Activated effector memory CD4-positive, alpha-beta T cell treated with Interleukin-2 at 50 U/mL for 16 hours (primary cell): ENCODE measurements at places on chromosomes 2 and 18.
A peak's percentile ranks its signal among the peaks of the same experiment; 100 is the strongest.

DNA sequence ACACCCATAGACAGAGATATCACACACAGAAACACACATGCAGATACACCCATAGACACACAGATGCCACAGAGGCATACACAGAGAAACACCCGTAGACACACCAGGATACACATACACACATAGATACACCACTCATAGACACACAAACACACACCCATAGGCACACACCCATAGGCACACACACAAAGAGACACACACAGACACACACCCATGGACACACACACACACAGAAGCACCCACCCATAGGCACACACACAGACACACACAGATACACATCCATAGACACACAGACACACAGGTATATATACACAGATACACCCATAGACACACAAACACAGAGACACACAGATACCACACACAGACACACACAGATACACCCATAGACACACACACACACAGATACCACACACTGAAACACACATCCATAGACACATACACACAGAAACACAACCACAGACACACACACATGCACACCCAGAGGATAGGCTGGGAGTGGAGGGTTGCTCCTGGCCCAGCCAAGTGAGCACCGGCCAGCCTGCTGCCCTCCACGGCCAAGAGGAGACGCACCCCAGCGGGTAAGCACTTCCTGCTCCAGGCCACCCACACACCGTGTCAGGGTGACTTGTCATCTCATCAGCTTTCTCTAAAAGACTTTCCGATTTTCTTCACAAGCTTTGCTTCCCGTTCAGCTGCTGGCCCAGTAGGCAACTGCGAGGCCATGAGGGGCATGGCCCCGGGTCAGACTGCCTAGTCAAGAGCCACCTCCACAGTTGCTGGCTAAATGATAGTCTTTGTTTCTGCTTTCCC is 14.1 kb upstream of the CNNM3 start:
- DNase-seq: peak; percentile 22

DNA sequence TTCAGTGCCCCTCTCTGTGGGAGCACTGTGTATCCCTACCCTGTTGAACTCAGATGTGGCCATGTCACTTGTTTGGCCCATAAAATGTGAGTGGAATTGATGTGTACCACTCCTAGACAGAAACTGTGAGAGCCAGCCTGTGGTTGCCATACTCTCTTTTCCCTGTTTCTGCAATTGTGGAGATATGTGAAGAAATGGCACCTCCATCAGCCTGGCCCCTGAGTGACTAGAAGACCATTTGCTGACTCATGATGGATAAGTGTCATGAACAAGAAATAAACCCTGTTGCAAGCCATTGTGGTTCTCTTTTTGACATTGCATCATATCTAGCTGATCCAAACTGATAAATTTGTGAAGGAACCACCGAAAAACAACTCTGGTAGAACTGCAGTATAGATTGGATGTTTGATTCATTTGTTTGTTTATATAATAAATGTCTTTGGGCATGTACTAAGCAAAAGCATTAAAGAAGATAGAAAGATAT is 214.5 kb upstream of the FBXO11 start:
- no peak for DNase-seq

GRCh38 chr2:9145109-9145751 is 61.4 kb upstream of the ASAP2 start:
- DNase-seq: no peak

- no peak for DNase-seq
These were observed 34.6 kb upstream of the RNF125 start for GRCh38 chr18:31983976-31984375.

DNA sequence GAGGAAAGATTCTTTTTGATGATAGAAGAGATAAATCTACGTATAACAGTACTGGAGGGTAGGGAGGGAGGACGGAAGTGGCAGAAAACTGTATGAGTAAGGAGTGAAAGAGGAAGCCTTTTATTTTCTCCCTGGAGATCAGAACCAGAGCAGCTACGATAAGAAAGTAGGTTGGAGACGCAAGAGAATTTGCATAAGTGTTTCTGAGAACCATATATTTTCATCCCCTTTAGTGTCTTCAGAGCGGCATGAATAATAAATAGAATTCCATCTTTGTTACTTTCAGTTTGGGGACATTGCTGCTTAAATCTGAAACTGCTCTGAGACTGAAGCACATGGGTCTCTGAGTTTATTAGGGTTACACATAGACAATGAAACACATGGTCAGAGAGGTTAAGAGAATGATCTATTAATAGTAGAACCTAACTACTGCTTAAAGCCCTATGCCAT is 230.2 kb upstream of the TNP1 start:
- DNase-seq: no peak

- DNase-seq: peak; percentile 39
These were observed 1.3 kb downstream of the CEP68 start for GRCh38 chr2:65057391-65058052.

DNA sequence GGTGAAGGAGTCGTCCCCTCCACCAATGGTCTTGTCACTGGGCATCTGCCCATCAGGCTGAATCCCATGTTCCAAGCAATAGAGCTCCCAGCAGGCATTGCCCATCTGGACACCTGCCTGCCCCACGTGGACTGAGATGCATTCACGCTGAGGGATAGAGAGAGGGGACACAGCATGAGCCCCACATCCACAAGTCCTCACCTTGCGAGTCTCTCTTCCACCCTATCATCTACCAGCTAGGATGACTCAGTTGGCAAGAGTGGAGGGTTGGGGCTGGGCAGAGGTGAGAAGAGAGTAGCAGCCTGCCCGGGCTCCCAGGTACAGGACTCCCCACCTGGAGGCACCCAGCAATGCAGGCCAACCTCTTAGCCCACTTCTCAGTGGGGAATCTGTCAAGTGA is 959 bp upstream of the TUBA4B start:
- no peak for DNase-seq

- no peak for DNase-seq
These were observed 8.7 kb upstream of the SERPINB13 start for GRCh38 chr18:63578357-63578958.

- no peak for DNase-seq
These were observed 3.6 kb upstream of the COL5A2 start for GRCh38 chr2:189183170-189183569.

DNA sequence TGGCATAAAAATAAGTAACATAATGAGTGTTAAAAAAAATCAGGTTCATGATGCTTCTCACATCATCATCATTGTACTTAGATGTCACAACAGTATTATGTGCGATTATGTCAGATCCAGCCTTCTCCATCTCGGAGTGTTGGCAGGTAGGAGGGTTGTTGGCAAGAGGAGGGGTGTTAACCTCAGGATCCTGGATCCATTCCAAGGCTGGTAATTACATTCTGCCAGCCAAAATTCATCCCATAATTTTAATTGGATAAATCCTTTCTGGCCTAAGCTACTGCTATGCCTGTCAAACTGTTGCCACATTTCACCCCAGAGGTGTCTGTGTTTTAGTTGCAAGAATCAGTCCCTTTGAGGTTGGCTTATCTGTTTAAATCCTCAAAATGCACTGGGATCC is 891 bp upstream of the FTCDNL1 start:
- DNase-seq: no peak

GRCh38 chr2:140770645-140771044 is 1360.2 kb downstream of the LRP1B start:
- DNase-seq: no peak

- DNase-seq: no peak
These were observed 97.9 kb upstream of the SERTAD2 start for GRCh38 chr2:64751286-64752260.

- no peak for DNase-seq
These were observed 168.6 kb downstream of the HDAC4 start for GRCh38 chr2:239232195-239232578.

DNA sequence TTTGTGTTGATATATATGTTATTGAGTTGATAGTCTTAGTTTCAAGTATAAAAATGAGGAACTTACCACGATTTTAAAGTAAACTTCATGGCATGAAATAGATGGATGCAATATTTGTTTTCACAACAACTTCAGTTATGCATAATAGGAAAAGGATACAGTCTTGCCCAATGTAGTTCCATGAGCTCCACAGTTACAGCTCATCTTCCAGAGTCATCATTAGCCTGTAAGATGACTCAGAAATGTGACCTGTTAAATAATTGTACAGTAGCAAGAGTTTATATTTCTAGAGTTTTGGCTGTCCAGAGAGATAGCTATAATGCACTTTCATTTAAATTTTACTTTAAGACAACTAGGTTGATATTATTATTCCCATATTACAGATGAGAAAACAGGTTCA is 80.9 kb upstream of the ARHGAP28 start:
- no peak for DNase-seq

DNA sequence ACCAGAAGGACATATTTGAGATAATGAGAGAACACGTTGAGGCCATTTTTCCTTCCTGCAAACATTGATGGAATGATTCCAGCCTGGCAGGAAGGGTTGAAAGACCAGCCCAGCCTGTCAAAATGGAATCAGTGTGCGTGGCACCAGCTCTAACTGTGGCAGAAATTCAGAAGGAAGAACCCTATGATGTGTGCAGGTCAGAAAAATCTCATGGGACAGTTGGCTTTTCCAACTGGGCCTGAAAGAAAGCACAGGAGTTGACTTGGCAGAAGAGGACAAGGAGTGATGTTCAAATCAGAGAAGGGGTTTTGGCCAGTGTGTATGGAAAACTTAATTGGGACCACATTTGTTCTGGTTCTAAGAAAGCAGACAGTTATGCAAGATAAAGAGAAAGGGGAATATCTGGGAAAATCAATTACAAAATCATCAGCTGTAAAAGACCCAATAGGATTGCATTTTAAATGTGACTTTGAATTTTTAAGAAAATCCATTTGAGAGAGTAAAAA is 192.8 kb upstream of the PID1 start:
- DNase-seq: no peak

DNA sequence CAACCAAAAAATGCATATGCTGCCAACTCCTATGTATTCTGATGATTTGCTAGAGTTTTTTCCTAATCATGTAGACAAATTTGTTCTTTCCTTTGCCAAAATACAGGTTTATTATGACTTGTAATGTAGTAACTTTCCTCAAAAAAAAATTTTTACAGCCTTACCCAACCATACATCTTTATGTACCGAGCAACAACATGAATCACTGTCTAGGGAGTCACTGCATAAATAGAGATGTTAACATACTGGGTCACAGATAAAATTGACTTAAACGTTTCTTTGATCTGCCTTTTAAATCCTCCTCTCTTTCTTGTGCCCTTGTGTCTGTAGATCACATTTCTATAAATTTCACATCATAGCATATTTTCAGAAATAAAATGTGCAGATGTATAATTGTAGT is 143.6 kb downstream of the MBD2 start:
- no peak for DNase-seq

- DNase-seq: no peak
These were observed 647.8 kb upstream of the RAB6C start for GRCh38 chr2:129331638-129332037.

- DNase-seq: no peak
These were observed 19.6 kb upstream of the INO80D start for GRCh38 chr2:206105541-206105940.

DNA sequence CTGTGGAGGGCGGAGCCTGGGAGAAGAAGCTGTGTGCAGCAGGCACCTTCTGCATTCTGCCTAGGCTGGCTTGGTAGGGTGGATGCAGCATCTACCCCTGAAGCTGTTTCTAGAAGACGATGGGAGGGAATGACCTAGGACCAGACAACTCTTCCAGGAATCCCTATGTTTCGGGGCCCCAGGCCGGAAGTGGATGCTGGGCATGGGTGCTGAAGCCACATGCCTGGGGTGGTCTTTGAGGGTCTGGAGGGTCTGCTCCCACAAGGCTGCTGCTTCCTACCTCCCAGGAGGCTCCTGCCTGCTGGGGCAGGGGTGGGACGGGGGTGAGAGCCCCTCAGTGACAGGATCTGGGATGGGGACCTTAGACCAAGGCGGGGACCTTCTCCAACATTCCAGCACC is 61.0 kb downstream of the CIB4 start:
- no peak for DNase-seq

DNA sequence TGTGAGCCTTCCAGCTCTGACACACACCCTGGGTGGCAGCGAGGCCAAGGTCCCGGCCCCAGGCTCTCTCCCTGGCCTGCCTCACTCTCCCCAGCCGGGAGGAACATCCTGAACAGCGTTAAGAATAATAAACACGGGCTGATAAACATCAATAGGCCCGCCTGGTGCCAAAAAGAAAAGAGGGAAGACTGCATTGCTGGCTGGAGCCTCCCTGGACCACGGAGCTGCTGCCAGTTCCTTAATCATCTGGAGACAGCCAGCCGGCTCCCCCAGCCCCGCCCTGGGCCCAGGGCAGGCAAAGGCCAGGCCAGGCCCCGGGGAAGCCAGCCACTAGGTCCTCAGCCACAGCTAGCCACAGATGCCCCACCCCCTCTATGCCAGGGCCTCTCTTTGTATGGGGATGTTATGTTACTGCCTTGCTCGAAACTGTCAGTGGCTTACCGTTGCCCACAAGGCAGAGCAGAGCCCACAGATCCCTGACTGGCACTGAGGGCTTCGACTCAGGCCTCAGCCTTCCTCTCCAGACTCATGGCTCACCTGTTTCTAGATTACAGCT is 293.7 kb downstream of the DYSF start:
- DNase-seq: no peak

- DNase-seq: no peak
These were observed 266.2 kb downstream of the PHLPP1 start for GRCh38 chr18:62981566-62981965.

- DNase-seq: no peak
These were observed 49.5 kb downstream of the CYP27C1 start for GRCh38 chr2:127170452-127171197.

DNA sequence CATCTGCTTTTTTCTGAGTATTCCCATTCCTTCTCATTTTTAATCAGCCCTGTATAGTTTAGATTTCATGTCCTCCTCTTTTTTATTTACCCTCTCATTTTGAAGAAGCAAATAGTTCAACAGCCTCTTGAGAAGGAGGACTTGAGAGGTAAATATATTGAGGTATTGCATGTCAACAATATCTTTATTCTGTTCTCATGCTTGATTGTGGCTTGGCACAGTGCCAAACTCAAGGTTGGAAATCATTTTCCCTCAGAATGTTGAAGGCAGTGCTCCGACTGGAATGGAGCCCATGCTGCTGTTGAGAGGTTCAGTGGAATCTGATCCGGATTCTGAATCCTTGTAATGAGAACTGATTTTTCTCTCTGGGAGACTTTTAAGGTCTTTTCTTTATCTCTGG is 31.0 kb upstream of the GALNT3 start:
- DNase-seq: no peak

- peak; percentile 47 for DNase-seq
These were observed 101.9 kb downstream of the FOXI3 start for GRCh38 chr2:88350331-88351248.

DNA sequence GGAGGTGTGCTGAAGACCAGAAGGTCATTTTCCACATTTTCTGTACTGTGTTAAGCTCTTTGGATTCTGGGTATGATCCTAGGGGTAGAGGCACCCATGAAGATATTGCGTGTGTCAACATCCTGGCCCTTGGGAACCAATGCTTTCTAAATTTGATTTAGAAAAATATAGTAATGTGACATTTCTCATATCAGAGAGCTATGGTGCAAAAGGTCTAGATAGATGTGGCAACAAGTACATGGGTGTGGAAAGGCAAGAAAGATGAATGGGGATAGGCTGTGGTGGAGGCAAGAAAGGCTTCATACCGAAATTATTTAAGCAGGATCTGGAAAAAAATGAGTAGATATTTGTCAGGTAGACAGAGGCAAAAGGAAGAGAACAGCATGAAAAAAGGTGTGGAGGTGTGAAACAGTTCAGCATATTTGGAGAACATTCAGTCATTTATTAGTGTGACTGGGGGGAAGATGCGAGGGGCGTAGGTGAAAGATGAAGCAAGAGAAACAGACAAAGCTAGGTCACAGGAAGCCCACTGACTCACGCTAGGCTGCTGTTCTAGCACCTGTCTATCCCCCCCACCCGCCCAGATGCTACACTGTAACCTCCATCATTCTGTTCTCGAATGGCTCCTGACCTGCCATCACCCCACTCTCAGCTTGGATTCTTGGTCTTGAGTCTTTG is 11.7 kb downstream of the DOK1 start:
- no peak for DNase-seq
